ENCODE measurements at places on chromosomes 11 and 22.

DNA sequence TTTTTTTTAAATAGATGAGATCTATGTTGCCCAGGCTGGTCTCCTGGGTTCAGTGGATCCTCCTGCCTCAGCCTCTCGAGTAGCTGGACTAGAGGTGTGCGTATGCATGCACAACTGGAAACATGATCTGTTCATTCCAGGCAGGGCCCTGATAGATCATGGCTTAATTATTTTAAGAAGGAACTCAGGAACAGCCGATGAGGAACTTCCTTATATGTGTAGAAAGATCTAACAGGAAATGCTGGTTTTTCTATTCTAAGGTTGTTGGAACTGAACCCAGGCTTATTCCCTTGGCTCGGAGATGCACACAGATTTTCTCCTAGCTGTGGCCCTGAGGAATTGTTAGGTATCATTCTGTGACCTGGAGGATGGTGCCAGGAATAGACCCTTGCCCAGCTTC, 32.4 kb downstream of the SPECC1L start:
- DNase-seq: no peak

DNA sequence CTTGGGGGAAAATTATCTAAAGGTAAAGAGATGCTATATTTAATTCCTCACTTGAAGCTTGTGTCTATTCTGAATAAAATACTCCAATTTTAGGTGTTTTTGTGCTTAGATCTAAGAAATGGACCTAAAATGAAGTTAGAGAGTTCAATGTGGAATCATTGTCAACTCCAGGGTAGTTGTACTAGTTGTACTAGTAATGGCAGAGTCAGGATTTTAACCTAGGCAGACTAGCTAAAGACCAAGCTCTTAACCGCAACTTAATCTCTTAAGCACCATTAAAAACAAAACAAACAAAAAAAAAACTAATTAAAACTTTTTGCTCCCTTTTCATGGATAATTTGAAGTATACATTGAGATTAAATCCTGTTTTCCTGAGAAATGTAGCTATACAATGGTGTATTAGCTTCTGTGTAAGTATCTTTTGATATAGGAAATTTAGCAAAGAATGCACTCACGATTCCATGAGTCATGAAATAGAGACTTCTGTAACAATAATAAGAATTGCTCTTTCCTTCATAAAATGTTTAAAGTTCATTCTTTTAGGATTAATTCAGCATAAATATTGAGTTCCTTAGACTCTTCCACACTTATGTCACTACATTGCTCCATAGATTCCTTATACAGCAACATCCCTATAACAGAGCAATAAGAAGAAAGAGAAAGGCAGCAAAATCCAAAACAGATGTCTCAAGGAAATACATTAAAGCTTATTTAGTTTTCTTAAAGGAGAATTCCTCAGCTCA, 26.5 kb upstream of the SOX6 start:
- DNase-seq: no peak

- DNase-seq: no peak
Measured at GRCh38 chr11:24567380-24567779, 70.5 kb downstream of the LUZP2 start.

- DNase-seq: no peak
Measured at GRCh38 chr11:79493555-79494171, 52.8 kb upstream of the TENM4 start.

GRCh38 chr11:128604723-128605122, 17.4 kb upstream of the ETS1 start:
- DNase-seq: no peak

- DNase-seq: no peak
Measured at GRCh38 chr11:7892059-7892699, 38.9 kb downstream of the OR10A6 start.

- DNase-seq: no peak
Measured at GRCh38 chr11:39541945-39542351, 1917.5 kb downstream of the LRRC4C start.

DNA sequence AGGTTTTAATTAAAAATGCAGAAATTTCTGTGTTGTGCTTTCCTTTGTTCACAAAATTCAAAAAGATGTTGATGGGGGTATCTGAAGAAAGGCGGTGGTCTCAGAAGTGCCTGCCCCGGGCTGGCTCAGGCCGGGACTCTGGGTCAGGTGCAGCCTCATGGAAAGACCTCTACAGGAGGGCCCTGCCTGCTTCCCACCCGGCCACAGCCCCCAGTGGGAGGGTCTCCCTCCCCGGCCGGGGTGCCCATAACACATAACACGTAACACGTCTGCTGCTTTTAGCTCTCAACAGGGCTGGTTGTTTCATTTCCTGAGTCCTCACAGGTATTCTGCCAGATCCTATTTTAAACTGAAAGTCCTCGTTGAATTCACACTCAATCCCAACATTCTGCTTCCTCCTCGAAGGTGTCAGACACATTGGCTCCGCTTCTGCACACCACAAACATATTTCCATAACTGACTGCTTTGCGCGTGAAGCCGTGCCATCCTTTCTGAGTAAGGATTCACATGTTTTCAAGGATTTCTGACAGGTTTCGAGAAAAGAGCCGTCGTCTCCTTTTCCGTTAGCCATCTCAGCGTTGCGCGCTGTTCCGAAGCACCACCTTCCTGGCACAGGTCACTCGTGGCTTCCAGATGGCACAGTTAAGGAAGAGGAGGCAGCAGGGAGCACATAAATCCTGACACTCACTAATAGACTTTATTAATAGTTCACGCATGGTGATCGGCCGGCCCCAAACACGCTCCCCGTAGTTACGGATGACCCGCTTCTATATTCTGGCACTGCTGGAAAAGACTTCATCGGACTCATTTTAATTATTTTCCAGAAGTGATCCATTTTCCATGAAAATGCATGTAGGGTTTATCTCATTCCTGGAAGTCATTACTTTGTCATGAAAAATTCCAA, 569.3 kb downstream of the BRD1 start:
- no peak for DNase-seq

DNA sequence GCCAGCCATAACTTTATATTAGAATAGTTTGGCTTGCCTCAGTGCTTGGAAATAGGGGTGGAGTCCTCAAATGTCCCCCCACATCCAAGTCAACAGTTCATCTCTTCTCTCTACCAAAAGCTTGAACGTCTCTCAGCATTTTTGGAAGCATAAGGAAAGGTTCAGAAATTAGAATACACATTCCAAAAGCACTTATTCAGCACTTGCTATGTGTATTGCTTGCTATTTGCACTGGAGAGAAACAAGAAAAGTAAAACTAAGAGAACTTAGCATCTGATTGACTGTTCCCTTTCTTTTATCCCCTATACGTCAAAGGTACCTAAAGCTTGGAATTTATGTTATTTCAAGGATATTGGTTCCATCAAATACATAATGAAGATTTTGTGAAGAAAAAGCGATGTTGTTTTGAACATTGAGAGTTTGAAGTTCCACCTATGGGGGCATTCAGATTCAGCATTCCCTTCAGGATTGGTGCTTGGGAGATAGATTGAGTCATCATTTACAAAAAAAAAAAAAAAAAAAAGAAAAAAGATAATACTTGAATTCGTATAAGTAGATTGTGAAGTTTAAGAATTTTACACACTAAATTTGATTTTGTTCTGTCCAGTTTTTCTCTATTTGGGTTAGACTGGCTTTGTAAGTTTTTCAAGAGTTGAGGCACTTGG, 1.3 kb downstream of the TBRG1 start:
- DNase-seq: no peak

- DNase-seq: peak; percentile 37
Measured at GRCh38 chr22:22721681-22722354, 77.4 kb downstream of the GGTLC2 start.

DNA sequence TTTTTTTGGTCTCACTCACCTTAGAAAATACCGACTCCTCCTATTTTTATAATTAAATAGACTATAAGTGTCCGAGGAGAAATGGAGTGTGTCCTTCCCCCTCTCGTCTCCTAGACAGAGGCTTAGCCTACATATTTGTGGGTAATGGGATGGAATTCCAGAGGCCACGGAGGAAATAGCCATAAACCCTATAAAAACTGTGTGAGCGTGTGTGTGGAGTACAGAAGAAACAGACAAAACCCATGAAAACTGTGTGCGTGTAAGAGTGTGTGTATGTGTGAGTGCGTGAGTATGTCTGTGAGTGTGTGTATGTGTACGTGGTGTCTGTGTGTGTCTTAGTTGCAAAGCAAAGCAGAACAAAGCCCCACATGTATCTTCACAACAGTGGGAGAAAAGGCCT, 883.5 kb downstream of the OPCML start:
- no peak for DNase-seq

DNA sequence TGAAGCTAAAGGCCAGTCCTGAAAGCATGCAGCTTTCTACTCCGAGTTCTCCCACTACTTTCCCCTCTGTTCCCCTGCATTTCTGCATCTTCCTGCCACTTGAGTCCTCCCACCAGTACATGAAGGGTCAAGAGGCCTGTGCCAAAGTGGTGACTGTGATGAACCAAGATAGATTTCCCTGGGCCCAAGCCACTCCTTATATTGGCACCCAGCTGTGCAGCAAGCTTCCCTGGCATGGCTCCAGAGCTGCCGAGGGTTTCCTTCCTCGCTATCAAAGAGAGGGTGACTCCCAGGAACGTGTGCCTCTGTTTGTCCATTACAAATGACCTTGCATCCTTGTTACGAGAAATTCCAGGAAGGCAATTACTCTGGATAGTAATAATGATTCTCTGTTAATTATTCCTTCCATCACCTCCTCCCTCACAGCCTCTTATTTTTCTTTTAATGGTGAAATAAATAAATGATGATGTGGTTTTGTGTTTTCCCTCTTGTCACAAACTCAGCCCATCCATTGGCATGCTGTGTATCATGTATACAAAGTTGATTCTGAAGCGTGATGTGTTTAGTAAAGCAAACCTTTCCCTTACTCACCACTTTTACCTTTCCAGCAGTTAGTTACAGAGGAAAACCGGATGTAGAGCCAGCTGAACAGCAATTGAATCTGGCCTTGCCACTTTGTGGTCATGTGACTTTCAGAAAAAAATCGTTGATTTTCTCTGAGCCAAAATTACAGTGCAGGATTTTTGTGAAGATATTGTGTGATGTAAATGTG, 8.3 kb downstream of the SRSF8 start:
- DNase-seq: no peak

DNA sequence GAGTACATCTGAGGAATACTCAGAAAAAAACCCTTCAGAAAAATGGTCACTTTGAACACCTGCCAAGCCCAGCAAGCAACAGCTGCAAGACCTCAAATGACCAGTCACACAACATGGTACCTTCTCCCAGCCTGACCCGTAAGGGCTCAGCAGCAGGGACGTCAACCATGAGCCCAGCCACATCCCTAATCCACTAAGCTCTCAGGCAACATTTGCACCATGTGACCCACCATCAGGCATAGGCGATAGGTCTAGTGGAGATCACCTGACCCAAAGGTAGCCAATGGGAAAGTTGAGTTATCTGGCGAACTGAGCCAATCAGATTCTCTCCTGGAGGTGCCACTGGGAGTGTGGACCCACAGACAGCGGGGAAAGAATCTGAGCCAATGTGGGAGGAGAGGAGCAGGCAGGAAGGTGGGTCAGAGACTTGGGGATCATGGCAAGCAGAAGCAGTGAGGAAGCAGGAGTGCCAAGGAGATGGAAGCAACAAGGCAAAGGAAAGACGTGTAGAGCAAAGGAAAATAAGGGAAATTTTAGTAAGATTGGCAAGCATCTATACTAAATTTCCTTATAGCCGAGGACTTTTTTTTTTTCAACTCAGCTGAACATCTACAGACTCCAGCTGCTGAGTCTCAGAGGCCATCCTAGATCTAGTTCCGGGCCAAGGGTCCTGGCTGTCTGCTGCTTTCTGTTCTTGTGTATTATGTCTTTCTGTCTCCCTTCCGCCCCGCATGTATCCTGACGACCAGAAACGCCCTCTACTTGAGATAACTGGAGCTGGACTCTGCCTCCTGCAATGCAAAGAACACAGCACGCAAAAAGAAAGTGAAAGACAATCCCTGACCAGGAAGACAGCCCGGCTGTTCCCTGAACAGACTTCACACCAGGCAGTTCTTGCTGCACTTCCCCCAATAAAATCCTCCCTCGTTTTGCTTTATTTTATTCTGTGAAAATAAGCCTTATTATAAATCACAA, 11.0 kb upstream of the PLAAT2 start:
- no peak for DNase-seq

DNA sequence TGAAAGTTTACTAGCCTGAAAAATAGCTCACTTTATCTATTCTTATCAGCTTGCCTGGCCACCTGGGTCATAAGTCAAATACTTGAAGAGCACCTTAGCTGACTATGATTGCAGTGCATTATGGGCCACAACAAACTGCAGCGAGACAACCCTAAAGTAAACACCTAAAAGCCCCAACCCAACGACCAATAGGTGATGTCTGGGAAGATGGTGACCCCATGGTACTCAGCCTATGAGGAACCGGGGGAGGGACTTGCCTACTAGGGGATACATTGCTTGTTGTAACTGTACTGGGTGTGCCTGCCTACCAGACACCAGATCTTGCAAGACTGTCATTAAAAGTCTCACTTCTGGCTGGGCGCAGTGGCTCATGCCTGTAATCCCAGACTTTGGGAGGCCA, 35.6 kb upstream of the APOBEC3A start:
- no peak for DNase-seq

GRCh38 chr22:20187777-20188566, 37.1 kb upstream of the CCDC188 start:
- no peak for DNase-seq

- no peak for DNase-seq
Measured at GRCh38 chr11:83063073-83063754, 8.5 kb downstream of the RAB30 start.

GRCh38 chr22:41198027-41198580, 7.0 kb upstream of the L3MBTL2 start:
- peak; percentile 33 for DNase-seq

- DNase-seq: no peak
Measured at GRCh38 chr11:17116117-17116516, 38.6 kb upstream of the RPS13 start.

GRCh38 chr11:18723991-18724390, 2.0 kb downstream of the IGSF22 start:
- DNase-seq: no peak

GRCh38 chr22:32480238-32480637, 5.6 kb downstream of the FBXO7 start:
- no peak for DNase-seq

GRCh38 chr11:84685976-84686375, 941.2 kb downstream of the DLG2 start:
- DNase-seq: no peak

DNA sequence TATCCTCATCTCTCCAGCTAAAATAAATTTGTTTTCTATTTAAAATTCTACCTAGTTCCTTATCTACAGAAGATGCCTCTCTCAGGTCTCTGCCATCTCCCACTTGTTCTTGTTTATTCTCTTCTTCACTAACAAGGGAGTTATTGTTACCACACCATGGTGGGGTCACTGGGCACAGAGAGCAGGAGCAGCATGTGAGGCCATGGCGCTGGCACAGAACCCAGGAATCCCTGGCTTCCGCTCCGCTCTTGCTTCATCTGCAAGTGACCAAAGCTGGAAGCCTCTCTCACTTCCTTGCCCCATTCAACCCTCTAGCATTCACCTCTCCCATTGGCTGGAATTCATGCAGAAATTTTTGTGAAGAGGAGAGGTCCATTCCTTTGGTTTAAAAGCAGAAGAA, 190.7 kb upstream of the NCAM1 start:
- DNase-seq: no peak
